ENCODE measurements at places on chromosomes 6 and 20.

DNA sequence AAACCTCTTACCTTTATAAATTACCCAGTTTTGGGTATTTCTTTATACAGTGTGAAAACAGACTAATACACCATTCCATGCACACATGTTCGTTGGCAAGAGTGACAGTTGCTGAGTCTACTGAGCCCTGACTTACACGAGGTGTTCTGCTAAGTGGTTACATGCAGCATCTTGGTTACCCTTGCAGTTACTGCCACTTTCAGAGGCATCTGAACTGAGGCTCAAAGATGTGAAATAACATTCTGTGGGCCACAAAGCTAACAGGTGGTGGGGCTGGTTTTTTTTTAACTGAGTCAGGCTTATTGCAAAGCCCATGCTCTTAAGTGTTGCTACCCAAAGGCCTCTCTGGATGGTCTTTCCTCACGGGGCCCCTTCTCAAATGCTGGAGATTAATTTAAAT, 54.4 kb upstream of the GTSF1L start:
- no peak for DNase-seq

DNA sequence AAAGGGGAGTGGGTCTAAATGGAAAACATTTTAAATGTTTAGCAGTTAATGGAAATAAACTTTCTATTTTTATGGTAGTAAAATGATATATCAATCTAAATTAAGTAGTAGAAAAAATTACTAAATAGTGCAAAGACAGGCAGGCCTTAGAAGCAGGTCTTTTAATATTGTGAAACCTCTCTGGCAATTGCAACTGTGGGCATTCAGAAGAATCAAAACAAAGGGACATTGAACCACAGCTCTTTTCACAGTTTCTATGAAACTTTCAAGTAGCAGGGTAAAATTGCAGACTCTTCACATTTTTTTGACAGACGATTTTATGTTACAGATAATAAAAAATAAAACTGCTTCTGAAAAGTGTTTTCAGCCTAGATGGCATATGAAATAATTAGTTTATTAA, 533.7 kb downstream of the BCKDHB start:
- no peak for DNase-seq

- no peak for DNase-seq
Observed at GRCh38 chr6:40256831-40257230, 322.6 kb upstream of the MOCS1 start.

GRCh38 chr20:47862574-47863240, 77.4 kb upstream of the SULF2 start:
- DNase-seq: no peak

DNA sequence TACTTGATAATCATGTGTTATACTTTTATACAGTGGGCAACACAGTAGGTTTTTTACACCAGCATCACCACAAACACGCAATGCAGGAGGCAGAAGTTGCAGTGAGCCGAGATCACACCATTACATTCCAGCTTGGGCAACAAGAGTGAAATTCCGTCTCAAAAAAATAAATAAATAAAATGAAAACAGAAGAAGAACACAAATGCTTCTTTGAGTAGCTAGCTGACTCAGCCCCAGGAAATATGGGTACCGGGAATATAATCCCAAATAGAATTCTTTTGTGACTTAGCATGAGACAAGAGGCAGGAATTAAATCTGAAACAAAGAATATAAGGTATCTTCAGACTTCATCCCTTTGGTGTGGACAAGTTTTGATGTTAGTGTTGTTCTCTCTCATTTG, 164.2 kb upstream of the ATXN1 start:
- DNase-seq: no peak

Data from CMK (cell line).